ENCODE measurements at places on chromosomes 5 and 9.

- no peak for DNase-seq
Measured at GRCh38 chr5:140135127-140135526, 9.4 kb downstream of the IGIP start.

DNA sequence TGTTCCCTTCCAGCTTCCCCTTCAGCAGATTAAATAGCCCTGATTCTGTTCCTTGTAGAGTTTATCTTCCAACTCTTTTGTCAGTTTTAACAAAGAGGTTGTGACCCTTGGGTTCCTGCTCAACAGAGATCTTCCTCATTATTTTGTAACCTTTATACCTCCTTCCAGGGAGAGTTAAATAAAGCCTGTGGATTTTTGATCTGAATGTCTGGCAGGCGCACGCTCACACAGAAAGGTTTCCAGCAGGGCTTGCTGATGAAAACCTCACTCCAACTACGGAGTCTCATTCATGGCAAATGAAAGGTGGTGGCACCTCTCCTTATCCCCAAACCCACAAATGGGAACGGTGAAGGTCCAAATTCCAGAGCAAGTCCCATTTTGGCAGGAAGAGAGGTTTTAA, 129.0 kb downstream of the SREK1 start:
- DNase-seq = no peak

DNA sequence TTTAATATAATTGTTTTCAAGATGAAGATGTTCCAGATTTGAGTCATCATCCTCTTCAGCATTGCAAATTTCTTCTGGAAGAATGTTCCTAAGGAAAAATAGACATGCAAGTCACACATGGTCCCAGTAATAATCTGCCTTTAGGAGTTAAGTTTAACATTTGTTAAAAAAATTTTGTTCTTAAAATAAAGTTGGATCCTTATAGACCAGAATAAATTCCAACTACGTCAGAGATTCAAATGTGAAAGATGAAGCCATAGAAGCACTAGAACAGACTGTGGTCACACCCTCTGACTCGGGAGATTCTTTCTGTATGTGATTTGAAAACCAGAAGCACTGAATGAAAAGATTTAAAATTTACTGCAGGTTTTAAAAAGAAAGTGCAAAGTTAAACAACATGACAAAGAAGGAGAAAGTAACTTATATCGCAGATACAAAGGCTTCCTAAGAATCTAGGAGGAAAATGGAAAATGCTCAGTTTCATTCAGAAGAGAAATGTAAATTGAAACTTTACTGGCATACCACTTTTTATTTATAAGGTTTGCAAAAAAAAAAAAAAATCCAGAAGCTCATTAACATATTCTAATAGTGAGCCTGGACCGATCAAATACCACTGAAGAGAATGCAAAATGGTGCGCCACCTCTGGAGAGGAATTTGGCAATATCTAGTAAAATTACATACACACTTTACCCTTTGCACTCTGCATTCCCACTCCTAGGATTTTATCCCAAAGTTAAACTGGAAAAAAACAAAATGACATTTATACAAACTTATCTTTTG, 14.3 kb upstream of the ASPN start:
- no peak for DNase-seq

DNA sequence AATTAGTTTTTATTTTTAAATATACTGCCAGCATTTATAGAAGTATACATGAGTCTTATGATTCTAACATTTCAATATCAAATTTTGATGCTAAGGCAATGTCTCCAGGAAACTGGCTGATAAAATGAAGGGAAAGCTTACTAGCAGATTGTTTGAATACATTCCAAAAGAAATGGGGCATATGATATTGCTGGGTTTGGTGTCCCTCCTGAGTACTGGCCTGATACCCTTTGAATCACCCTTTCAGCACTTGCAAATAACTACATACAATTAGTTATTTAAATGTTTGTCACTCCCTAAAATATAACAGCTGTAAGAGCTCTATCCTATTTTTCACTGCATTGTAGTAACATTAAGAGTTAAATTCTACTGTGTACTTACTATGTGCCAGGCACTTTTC, 360.8 kb downstream of the HCN1 start:
- DNase-seq = no peak

GRCh38 chr9:71766663-71767062, 1.6 kb downstream of the CEMIP2 start:
- DNase-seq = peak; percentile 16

- DNase-seq = no peak
Measured at GRCh38 chr9:122393284-122393983, 22.6 kb downstream of the PTGS1 start.

GRCh38 chr5:74332682-74333081, 307.8 kb downstream of the ENC1 start:
- DNase-seq = no peak

GRCh38 chr5:91486638-91487037, 103.5 kb upstream of the ARRDC3 start:
- no peak for DNase-seq

- no peak for DNase-seq
Measured at GRCh38 chr5:9467199-9468059, 78.4 kb downstream of the SEMA5A start.

DNA sequence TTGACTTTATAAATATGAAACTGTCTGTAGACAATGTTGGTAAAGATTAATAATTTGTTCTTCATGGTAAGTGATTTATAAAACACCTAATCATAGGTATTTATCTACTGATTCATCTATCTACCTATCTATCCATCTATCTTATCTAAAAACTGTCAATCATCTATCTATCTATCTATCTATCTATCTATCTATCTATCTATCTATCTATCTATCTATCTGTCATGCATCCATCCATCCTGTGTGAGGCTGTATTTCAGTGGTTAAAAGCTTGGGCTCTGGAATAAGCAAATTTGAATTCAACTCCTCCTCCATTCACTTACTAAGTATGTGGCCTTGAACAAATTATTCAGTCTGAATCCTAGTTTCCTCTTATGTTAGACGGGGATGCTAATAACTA, 161.9 kb upstream of the GNA14 start:
- no peak for DNase-seq

GRCh38 chr9:130139251-130139650, 33.0 kb upstream of the NCS1 start:
- DNase-seq = no peak

GRCh38 chr9:80595192-80595591, 1023.4 kb downstream of the TLE4 start:
- DNase-seq = no peak

- DNase-seq = no peak
Measured at GRCh38 chr5:80339116-80339515, 19.3 kb downstream of the SPZ1 start.

GRCh38 chr5:555058-555623, 30.9 kb upstream of the SLC9A3 start:
- DNase-seq = no peak

DNA sequence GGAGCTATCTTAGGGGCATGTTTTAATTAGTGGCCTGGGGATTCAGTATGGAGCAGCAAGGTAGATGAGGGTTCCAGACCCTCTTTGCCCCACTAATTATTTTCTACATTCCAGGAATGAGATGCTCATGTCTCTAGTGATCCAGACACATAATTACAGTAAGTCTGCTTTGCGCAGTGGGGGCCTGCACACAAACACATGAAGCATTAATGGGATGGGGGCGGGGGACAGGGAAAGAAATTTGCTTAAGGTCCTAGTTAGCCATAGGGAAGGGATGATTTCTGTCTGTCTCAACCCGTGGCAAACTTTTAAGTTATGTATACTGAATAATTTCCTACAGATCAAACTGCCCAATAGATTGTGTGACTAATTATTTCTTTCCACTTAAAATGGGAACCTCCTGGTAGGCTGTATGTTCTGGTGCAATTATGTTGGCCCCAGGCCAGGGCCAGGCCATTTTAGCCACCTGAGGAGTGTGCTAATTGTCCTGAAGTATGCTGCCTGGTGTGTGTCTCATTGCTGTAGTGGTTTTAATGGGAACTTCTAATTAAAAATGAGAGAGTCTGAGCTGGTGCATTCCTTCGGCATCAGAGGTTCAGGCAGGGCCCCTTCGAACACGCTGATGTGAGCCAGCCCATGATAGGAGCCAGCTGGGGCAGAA, 134.4 kb downstream of the PTTG1 start:
- no peak for DNase-seq

GRCh38 chr9:114181607-114182409, 26.5 kb downstream of the COL27A1 start:
- no peak for DNase-seq

DNA sequence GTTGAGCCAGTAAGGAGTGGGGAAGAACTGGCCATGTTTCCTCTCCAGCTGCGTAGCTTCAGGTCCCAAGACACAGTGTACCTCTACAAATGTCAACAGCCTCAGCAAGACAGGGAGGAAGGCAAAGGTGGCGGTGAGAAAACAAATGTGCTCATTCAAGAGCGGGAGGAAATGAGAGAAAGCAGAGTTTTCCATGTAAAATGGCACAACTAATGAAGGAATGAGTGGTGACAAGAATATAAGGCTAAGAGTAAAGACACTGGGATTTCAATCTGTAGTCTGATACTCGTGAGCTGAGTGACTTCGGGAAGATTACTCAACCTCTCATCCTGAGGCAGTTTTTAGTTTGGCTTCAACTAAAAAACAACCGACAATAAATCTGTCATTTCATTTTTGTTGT, 67.6 kb downstream of the DPYSL3 start:
- no peak for DNase-seq

GRCh38 chr9:34653151-34654072, 1.4 kb downstream of the IL11RA start:
- no peak for DNase-seq

GRCh38 chr5:132766806-132767055, 10.3 kb downstream of the SEPTIN8 start:
- no peak for DNase-seq

- DNase-seq = no peak
Measured at GRCh38 chr5:15731699-15732098, 231.7 kb downstream of the FBXL7 start.

DNA sequence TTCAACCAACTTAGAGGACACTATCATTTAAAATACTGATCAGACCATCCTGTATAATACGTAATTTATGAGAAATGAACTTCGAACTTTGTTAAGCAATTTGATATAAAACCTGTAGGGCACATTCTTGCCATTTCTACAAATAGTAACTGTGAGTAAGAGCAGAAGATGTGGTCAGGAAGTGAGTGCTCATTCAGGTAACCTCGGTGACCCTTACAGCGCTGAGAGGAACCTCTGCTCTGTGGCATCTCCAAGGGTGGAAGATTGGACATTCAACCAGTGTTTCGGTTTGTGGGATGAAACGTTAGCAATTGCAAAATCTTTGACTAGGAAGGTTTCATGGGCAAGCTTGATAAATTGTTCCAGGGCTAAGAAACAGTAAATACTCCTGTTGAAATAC, 194.8 kb upstream of the IRX2 start:
- no peak for DNase-seq

DNA sequence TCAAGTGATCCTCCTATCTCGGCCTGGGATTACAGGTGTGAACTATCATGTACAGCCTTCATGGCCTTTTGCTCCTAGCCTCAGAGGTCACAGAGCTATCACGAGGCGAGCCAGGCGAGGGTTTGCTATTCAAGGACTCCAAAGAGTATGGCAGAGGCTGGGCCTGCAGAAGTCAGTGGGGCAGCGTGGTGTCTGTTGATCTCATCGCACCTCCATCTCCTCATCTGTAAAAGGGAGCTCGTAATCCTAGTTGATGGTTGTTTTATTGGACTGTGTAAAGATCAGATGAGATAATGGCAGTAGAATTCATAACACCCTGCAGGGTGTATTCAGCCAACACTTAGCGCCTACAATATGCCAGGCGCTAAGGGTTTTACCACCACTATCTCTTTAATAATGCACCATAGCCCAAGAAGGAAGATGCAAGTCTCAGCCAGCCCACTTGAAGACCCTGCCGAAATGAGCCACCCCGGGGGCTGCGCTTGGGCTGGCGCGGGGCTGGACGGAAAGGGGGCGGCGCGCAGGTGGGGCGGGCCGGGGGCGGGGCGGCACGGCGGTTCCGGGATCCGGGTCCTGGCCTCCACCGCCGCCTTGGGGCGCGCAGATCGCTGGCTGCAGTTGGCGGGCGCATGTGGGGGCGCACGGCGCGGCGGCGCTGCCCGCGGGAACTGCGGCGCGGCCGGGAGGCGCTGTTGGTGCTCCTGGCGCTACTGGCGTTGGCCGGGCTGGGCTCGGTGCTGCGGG, at the start of gene GALNT12:
Gene GALNT12, plus strand, starts transcription at position 601 of the 744 bp plus-strand sequence. Its CDS starts 29 bp downstream, at position 630.
- DNase-seq = peak; percentile 36

DNA sequence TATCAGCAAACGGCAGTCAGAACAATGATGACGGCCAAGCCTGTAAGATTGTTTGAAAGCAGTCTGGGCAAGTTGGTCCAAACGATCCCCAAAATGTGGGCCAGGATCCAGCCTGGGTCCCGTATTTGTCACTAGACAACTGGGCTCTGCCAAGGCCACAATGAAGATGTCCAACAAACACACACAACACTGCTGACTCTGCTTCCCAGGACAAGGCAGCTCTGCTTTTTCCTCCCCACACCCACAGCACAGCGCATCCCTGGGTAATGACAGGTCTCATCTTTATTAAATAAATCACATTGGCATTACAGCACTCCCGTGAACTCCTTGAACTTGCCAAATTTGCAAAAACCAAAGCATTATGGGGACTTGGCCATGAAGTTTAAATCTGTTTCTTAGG, 424.1 kb upstream of the ACTBL2 start:
- no peak for DNase-seq

DNA sequence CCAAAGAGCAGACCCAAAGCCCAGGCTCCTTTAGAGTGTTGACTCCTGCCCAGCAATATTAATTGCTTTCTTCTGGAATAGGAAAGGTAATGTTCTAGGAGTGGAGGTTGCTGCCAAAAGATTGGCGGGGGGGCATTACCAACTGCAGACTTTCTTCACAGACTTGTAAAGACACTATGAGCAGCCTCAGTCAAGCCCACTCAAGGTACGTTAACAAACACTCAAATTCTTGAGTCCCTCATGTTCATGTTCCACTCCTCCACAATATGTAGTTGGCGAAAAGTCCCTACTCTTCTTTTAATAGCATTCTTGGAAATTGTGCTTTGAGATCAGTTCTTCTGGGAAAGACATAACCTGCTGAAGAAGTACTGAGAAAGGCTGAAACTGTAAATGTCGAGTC, 409.2 kb upstream of the KIF2A start:
- DNase-seq = no peak

DNA sequence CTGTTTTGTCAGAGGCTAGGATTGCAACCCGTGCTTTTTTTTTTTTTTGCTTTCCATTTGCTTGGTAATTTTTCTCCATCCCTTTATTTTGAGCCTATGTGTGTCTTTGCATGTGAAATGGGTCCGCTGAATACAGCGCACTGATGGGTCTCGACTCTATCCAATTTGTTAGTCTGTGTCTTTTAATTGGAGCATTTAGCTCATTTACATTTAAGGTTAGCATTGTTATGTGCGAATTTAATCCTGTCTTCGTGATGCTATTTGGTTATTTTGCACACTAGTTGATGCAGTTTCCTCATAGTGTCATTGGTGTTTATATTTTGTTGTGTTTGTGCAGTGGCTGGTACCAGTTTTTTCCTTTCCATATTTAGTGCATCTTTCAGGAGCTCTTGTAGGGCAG, 36.2 kb upstream of the TAF11L2 start:
- no peak for DNase-seq

GRCh38 chr9:37302277-37302676, 120.2 kb upstream of the GRHPR start:
- peak; percentile 38 for DNase-seq
